Activated CD4-positive, alpha-beta T cell treated with anti-CD3 and anti-CD28 coated beads for 4 hours (primary cell): ENCODE measurements at places on chromosomes 16 and 17.

DNA sequence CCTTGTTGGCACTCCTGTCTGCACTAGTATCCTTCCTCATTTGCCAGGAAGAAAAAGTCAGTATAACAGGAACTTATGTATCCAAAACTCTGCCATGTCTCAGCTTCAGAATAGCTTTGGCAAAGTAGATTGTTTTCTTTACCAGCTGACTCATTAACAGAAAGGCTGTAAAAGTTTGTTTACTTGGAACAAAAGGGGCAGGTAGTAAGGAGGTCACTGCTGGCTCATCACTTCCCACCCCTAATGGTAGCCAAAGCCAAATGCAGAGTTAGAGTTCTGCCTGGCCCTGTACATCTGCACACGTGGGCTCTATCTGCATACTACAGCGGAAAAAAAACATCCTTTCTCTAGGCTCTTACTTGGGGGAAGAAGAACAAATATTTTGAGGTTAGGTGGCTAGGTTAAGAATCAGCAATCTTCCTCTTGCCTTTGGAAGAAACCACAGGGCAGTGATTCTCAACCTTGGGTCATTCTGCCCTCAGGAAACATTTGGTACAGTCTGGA is 90.9 kb upstream of the BCAR1 start:
- DNase-seq, result no peak

GRCh38 chr16:6229186-6229585 is 1103.5 kb upstream of the RBFOX1 start:
- no peak for DNase-seq

GRCh38 chr17:55454906-55455474 is 33.4 kb upstream of the MMD start:
- DNase-seq, result no peak

- DNase-seq, result no peak
Measured at GRCh38 chr16:67163999-67164558, 466 bp upstream of the HSF4 start.
